ENCODE measurements at places on chromosomes 16 and 17. TPM values are rescaled to one million over a fixed set of nuclear protein-coding genes. Genes with fewer than 3 reads are reported as not detected.

GRCh38 chr16:64791756-64792155 is 330.1 kb downstream of the CDH11 start:
- DNase-seq = no peak

DNA sequence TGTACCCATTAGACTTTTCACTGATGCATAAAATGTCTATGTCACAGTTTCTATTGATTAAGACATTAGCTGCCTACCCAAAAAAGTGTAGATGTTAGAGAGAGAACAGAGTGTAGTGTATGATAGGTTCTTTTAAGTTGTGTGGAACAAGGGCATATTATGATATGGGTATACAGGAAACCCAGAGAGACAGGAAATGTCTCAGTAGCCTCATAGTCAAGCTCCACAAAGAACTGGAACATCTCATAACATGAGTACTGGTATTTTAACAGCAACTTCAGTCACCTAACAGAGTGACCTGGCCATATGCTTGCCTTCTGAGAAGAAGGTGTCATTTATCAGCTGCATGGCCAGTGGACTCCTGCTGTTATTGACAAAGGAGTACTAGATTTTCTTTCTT is 128.1 kb downstream of the RGS9 start:
- no peak for DNase-seq

DNA sequence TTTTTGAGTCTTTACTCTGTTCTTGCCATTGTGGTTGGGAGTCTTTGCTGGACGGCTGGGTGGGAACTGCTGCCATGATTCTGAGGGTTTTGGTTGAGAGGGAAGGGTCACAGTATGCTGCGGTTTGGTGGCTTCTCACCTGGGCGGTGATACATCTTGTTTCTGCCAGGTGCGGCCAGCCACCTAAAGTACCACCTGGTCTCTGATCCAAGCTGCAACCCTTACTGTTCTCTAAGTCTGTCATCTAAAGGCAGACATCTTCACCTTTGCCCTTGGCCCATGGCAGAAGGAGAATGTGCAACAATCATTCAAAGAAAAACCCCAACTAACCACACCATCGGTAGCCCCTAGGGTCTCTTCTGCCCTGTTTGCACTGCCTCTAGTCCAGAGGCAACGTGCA is 19.6 kb upstream of the MPO start:
- no peak for DNase-seq

DNA sequence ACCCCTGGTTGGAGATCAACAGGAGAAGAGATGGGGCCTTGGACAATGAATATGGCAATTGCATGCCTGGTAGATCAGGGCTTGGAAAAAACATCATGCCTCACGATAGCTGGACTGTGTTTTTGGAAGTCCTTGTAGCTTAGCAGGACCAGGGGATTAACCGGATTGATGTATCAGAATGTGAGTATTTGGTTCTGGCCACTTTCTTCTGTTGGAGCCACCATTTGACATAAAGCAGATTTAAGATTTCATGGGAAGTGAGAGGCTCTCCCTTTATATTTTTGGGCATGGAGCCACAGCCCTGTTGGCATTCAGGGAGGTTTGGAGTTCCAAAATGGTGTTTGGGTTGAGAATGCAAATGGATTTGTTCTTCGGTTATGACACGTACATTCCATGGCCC is 424.7 kb upstream of the MAF start:
- no peak for DNase-seq

DNA sequence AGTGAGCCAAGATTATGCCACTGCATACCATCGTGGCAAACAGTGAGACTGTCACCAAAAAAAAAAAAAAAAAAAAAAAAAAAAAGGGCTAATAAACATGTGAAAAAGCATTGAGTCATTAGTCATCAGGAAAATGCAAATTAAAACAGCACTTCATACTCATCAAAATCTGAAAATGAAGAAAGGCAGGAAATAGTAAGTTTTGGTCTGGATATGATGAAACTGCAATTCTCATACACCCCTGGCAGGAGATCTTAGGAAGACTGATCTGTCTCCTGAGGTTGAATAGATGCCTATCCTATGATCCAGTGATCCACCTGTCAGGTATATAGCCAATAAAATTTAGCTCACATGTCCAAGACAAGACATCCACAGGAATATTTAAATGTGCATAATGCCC is 212.7 kb downstream of the CPPED1 start:
- no peak for DNase-seq

DNA sequence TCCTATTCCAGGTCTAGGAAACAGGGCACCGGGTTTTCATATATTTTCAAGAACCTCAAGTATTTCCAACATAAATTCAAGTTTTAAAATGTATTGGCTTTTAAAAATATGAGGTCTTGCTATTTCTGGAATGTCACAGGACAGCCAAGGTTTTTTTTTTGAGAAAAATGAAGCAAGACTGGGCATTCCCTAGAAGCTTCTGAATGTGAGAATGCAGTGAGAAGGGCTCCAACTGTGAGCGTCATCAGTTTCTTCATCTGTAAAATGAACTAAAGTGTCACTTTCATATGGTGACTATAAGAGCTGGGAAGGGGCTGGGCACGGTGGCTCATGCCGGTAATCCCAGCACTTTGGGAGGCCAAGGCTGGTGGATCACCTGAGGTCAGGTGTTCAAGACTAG is 455.8 kb upstream of the MAF start:
- no peak for DNase-seq

GRCh38 chr16:77439106-77439505 is 4.3 kb upstream of the ADAMTS18 start:
- DNase-seq = no peak

- no peak for DNase-seq
Observed at GRCh38 chr17:80123791-80124190, 22.4 kb downstream of the GAA start.

DNA sequence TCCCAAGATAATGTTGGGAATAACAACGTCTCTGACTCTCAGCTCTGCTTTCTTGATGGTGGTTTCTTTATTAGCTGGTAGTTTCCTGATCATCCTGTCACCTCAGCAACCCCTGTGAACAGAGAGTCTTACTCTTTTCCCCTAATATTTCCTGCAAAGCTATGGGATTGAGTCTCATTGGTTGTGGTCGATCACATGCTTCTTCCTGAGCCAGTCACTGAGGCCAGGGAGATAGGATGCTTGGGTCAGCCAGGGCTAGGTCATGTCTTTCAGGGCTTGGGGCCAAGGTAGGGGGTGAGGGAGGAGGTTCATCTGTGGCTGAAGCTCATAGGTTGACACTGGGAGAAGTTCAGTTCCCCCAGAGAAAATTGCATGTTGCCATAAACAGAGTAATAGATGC is 114.3 kb downstream of the ABCC1 start:
- DNase-seq = no peak

DNA sequence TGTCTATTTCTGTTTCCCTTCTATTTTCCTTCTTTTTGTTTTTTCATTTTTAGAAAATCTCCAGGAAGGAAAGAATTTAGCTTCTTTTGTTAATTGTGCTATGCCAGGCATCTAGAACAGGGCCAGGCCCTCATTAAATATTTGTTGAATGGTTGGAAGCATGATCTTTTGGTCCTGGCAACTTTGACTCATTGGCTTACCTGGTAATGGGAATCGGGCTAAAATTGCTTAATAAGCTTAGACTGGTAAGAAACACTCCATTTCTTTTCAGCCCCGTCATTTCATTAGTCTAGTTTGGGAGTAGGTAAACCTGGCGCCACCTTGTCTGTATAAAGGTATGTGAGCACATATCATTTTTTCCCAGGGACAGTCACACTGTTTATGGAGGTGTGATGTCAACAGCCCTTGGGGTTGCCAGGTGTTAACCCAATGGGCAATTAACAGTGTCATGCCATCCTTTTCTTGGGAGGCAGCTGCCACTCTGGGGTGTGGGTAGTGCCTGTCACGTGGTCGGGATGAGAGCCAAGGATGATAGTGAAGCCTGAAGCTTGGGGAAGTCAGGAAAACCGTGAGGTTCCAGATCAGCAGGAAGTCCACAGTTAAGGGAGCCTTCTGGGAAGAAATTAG is 9.5 kb upstream of the NDEL1 start:
- DNase-seq = no peak

- no peak for DNase-seq
Observed at GRCh38 chr16:23863511-23864422, 28.0 kb downstream of the PRKCB start.

GRCh38 chr17:49908782-49909714 is 59.9 kb upstream of the DLX4 start:
- DNase-seq = no peak

GRCh38 chr17:49132699-49133364 is at the start of gene B4GALNT2:
Gene B4GALNT2 (plus strand): TSS chr17:49132769. CDS start chr17:49132793, 24 bp downstream.
- DNase-seq = no peak

GRCh38 chr16:27977966-27978365 is 85.5 kb downstream of the GSG1L start:
- no peak for DNase-seq

- DNase-seq = no peak
Observed at GRCh38 chr17:33981711-33982601, 273.1 kb upstream of the CCL2 start.

GRCh38 chr16:11058832-11059231 is 114.5 kb downstream of the CLEC16A start:
- no peak for DNase-seq

DNA sequence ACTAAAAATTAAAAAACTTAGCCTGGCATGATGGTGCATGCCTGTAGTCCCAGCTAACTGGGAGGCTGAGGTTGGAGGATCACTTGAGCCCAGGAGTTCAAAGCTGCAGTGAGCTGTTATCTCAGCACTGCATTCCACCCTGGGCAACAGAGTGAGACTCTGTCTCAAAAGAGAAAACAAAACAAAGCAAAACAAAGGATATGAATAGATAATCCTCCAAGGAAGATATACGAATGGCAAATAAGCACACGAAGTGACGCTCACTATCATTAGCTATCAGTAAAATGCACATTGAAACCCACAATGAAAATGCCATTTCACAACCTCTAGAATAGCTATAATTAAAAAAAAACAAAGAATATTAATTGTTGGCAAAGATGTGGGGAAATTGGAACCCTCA is 386.2 kb upstream of the CCL2 start:
- no peak for DNase-seq

GRCh38 chr17:66795486-66795885 is 39.4 kb upstream of the CACNG5 start:
- DNase-seq = no peak

DNA sequence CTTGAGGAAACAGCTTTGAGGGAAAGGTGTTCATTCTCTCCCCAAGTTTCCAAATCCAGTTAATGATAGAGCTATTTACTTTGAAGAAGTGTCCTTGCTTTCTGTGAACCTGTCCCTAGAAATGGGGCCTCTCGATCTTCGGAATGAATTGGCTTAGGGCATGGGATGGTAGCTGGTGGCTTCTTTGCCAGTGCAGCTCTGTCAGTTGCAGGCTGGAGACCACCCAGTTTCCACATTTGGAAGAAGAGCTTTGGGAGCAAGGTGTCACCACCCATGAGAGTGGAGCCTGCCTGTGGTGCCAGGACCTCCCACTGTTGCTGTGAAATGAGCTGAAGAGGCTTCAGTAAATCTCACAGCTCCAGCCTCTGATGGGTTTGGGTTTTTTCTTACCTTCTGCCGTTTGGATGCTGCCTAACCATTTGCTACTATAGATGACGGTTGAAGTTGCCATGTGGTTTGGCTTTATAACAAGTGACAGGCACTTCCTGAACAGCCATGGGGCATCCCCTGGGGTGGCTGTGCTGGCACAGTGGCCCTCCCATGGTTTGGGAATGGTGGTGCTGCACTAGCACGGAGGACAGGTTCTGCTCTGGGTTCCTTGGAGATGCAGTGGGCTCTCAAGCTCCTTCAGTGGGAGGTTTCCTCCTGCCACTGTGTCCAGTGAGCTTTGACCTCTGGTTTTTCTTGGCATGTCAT is 19.5 kb upstream of the SLC5A10 start:
- no peak for DNase-seq

DNA sequence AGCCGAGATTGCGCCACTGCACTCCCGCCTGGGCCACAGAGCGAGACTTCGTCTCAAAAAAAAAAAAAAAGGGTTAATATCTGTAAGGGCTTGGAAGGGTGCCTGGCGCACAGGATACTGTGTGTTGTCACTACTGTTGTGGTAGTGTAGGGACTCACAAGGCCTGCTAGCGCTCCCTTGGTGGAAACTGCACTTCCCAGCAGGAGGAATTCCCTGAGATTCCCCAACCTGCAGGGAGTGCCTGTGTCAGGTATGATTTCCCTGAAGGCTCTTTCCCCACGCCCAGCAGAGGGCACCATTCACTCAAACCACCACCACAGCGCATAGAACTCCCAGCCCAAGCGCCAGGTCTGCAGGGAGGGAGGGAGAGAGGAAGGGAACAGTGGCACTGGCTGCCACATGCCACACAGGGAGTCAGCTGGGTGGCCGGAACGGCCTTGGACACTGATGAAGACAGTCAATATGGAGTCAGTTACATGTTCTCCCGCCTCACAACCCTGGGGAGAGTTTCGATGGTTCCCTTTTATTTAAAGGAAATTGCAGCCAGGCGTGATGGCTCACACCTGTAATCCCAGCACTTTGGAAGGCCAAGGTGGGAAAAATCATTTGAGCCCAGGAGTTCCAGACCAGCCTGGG is 32.7 kb upstream of the CDH1 start:
- DNase-seq = peak; percentile 67

GRCh38 chr16:4293822-4294457 is 21.1 kb upstream of the TFAP4 start:
- DNase-seq = peak; percentile 78

DNA sequence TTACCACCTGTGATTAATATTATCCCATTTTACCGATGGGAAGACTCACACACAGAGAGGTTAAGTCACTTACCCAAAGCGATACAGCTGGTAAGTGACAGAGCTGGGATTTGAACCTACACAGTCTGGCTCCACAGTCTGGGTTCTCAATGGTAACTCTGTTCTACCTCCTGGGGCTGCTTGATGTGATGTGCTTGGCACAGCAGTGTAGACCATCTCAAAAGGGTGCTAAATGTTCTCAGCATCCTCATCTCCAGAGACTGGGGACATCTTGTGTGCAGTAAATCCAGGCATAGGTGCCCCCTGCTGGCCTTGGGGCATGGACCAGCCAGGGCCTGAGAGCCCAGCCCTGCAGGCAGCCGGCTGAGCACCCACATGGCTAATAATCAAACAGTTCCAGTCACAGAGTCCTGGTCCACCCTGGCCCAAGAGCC is 15.4 kb upstream of the KATNB1 start:
- DNase-seq = peak; percentile 60

DNA sequence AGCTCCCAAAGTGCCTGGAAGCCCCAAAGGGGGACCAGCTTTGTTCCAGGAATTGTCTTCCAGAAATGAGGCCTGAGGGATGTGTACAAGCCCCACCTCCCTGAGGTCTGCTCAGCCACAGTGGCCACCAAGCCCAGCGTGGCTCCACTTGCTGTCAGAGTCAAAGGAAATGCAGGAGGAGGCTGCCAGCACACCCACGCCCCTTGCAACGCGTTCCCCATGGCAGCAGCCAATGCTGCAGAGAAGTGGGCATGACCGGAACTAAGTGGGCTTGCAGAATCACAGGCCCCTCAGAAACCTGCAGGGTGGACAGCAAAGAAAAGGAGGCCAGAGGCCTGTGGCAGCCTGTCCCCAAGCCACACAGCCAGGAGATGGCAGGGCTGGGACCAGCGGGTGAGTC is 320.8 kb downstream of the FOXL1 start:
- no peak for DNase-seq

PPL gene
- 0.13 TPM for total RNA-seq

LSM12 gene
- 92.3 TPM for total RNA-seq

CHD9NB gene
- 3.7 TPM for total RNA-seq

SLC38A7 gene
- 8.0 TPM for total RNA-seq

EFCAB5 gene
- 0.33 TPM for total RNA-seq

CTRB1 gene
- total RNA-seq = not detected

ENPP7 gene
- total RNA-seq = not detected

HP gene
- total RNA-seq = not detected

NRN1L gene
- not detected for total RNA-seq

BCO1 gene
- total RNA-seq = not detected

ASB16 gene
- not detected for total RNA-seq

Data from HT1080 (cell line).